Stimulated activated CD4-positive, alpha-beta T cell treated with anti-CD3 and anti-CD28 coated beads, Interleukin-4, amount 100 ng/mL, for 1 hour (primary cell): ENCODE measurements at places on chromosomes 11 and 22.

DNA sequence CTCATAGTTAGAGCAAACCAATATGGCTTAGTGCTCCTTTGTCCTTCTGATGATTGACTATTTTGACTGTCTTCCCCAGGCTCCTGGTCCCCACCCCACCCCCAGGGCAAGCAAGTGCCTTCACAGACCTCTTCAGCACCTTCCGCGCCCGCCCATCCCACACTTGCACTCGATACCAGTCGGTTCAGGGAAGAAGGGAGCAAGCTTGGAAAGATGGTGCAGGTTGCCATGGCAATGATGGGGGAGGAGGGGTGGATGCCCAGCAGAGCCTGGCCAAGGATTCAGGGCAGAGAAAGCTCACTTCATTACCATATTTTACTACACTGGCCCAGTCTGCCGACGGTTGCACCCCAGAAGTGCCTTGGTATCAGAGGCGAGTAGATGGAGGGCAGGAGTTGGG, 2.2 kb downstream of the TMEM132A start:
- no peak for DNase-seq

GRCh38 chr11:89015614-89016013, 50.2 kb downstream of the GRM5 start:
- DNase-seq: no peak

DNA sequence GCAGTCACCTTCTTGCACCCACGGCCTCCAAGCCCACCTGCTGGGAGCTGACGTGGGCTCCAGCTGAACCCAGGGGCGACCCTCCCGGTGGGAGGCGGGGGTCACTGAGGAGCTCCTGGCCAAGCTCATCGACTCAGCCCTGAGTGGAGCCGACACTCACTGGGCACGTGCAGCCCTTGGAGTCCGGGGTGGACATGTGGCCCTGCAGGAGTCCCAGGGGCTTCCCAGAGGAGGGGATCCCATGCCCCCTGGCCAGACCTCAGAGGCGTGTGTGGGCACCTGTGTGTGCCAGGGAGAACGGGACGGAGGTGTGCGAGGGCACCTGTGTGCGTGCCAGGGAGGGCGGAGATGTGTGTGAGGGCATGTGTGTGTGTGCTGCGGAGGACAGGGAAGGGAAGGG, 20.8 kb upstream of the BRSK2 start:
- DNase-seq: no peak

GRCh38 chr11:121240650-121241303, 51.8 kb upstream of the SC5D start:
- no peak for DNase-seq

DNA sequence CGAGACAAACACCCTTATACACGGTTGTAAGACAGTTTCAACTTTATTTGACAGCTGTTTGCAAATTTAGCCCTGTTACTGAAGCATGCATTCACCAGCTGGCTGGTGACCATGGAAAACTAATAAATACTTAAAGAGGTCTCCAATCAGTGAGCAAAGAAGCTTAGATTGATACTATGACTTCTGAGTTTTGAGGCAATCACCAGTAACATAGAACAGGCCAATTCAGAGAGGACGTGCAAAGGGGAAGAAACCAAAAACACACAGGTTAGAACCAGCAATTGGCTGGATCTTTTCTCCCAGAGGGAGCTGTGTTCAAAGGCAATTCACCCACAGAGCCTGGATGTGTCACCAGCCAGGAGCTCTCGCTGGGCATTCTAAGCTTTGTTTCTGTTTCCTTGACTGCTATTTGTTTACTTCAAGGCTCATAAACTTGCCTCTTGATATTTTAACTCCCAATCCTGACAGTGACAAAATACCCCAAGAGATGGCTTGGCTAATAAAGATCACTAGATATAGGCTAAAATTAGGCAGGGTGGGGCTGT, 113.6 kb upstream of the MTMR2 start:
- no peak for DNase-seq

GRCh38 chr22:30843245-30843644, 125.3 kb downstream of the MORC2 start:
- DNase-seq: no peak

GRCh38 chr22:18095101-18095805, 15.4 kb upstream of the TUBA8 start:
- DNase-seq: no peak

DNA sequence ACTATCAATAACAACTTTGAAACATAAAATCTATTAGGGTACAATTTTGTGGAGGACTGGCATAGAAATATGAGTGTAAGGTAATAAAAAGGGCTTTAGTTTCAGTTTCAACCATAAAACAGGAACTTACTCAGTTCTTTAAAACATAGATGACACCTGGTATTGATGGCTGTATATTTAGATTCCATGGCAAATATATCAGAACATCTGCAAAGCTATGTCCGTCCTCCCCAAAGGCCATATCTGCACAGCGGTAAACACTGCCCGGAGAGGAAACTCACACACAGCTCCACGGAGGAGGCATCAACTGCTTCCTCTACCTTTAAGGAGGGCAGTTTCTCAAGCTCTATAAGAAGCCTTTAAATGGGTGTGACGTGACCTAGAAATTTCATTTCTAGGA, 993.3 kb downstream of the BRD1 start:
- no peak for DNase-seq

GRCh38 chr22:27099946-27100722, 442.7 kb downstream of the MIAT start:
- no peak for DNase-seq

DNA sequence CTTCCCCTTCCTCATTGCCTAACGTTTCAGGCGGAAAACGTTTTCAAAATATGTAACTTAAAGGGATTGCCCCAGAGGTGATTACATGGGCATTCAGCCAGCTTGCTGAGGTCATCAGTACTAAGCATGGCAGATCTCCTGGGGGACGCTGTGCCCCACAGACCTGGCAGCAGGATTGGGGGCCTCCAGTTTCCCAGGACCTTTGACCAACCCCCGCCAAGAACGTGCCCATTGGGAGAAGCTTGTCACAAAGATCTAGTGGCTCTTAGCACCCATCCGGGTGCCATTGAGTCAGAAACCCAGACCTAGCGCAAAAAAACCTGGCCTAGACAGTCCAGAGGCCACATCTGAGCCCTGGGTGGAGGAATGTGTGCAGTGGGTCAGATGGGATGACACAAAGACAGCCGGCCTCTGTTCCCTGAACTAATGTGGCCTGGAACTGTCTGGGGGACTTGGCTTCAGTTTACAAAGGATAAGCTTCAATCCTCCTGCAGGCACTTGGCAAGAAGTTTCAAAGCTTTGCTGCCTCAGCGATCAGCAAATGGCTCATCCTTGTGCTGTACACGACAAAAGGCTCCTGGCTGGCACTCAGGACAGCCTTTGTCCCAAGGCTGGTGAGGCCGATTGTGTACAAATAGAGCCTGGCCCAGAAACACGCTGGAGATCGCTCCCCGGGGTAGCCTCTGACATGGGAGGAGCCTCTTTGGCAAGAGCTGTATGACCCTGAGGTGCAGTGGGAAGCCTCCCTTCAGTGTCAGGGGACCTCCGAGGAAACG, 9.5 kb downstream of the C1QTNF6 start:
- no peak for DNase-seq

- DNase-seq: no peak
Observed at GRCh38 chr11:11857769-11858168, 16.0 kb downstream of the USP47 start.

- DNase-seq: no peak
Observed at GRCh38 chr22:27577574-27577969, 224.0 kb downstream of the MN1 start.

- DNase-seq: peak; percentile 75
Observed at GRCh38 chr22:19941365-19942082, at the start of the genes COMT and TXNRD2. COMT (plus strand) TSS chr22:19941772; CDS start chr22:19962527, 20,755 bp downstream. TXNRD2 (minus strand) TSS chr22:19941818; CDS start chr22:19941803, 15 bp downstream.

DNA sequence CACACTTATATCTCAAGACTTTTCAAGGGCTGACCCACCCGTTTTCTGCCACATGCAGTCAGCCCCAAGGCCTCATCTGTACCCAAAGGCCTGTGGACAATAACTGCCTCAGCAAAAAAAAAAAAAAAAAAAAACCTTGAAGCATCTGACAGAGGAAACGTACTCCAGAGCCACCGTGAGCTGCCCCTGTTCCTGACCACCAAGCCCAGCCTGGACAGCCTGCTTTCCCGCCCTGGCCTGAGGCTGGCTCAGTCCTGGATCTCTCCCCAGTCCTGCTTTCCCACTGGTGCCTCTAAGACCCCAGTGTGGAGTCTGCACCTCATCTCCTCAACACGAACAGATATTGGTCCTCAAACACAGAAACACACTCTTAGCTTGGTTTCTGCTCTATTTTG, 66.5 kb downstream of the SLC35F2 start:
- no peak for DNase-seq

GRCh38 chr11:94834911-94835593, 66.9 kb downstream of the AMOTL1 start:
- no peak for DNase-seq

DNA sequence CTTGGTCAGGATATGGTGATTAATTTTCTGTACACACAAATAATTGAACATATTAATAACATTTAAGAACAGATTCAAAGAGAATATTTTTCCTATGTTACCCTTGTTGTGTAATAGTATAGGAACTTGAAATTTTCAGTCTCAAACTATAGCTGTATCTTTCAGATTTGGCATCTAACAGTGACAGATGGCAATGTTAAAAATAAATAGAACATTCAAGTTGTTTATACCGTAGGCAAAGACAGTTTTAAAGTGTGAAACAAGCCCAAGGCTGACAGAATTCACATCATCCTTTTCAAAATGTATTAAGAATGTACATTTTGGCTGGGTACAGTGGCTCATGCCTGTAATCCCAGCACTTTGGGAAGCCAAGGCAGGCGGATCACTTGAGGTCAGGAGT, 92.6 kb upstream of the TP53AIP1 start:
- DNase-seq: no peak

DNA sequence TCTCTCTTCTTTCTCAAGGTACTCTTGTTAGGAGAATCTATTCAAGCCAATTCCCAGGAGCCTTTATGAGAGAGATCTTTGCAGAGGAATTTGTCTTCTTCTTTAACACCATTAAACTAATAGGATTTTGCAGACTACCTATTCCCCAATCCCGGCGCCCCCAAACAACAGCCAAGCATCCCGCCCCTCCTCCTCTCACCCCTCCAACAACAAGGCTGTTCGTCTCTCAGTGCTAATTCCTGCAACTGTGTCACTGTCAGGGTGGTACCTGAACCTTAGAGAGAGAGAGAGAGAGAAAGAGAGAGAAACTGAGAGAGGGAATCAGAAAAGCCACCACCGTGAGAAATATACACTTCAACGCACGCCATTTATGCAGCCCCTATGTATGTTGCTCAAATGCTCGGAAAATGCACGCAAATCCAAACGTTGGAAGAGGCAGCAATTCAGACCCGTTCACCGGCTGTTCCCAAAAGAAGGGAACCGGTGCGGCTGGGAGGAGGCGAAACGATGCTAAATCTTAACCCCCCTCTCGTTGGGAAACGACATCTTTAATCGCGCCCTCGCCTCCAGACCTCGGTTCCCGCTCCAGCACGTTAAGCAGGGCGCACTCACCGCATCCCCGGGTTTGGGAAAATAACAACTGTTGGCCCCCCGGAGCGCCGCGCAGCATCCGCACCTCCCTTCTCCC, 961 bp downstream of the KCNA4 start:
- DNase-seq: no peak

DNA sequence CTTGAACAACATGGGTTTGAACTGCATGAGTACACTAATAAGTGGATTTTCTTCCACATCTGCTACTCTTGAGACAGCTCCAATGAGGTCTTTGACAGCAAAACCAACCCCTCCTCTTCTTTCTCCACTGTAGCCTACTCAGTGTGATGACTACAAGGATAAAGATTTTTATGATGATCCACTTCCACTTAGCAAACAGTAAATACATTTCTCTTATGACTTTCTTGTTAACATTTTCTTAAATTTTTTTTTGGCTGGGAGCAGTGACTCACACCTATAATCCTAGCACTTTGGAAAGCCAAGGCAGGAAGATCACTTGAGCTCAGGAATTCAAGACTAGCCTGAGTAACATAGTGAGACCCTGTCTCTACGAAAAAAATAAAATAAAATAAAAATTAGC, 9.9 kb upstream of the EIF4G2 start:
- no peak for DNase-seq

GRCh38 chr11:83280256-83280655, 5.9 kb downstream of the CCDC90B start:
- no peak for DNase-seq

- DNase-seq: no peak
Observed at GRCh38 chr11:128488471-128488870, 98.9 kb downstream of the ETS1 start.

DNA sequence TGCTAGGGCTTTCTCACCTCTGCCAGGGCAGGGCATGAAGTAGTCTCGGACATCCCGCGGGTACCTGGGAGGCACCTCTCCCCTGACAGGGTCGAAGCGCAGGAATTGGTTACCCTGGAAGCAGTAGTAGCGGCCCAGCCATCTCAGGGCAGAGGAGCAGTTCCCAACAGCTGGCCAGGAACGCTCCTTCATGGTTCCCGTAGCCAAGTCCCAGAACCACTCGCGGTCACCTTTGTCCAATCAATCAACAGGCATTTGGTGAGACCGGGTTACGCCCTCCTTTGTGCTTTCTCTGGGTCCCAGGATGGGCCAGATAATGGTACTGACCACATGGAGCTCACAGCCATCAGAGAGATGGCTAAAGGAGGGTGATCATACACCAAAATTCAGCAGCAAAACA, 3.4 kb downstream of the HPX start:
- no peak for DNase-seq

DNA sequence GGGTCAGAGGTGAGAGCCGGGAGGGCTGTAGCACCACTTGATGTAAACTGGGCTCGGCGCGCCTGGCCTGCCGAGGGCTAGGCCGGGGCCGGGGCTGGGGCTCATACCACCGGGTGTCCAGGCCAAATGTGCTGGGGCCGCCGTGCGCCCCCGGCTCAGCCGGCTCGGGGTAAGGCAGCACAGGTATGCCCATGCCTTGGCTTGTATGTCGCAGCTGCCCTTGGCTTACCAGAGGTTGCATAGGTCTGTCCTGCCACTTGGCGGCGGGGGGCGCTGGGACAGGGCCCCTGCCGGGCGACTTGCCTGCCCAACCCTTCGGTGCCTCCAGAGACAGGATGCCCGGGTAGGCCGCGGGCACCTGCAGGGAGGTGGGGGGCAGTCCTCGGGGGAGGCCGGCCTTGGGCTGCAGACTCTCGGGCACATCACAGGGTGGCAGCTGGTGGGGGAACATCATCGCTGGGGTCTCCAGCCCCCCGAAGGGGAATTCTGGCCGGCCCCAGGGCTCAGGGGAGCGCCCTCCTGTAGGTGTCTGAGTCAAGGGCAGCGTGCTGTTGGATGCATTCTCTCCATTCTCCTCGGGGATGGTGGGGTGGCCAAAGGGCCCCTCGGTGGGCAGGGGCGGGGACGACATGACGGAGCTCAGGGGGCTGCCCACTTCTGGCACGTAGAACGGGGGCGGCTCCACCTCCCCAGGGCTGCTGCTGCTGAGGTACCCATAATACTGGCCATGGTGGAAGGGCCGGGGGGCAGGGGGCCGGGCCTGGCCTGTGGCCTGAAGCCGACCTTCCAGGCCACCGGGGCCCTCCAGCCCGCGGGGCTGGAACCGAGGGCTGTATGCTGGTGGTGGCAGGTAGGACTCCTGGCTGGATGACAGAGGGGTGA, 36.4 kb downstream of the IGSF9B start:
- DNase-seq: no peak

DNA sequence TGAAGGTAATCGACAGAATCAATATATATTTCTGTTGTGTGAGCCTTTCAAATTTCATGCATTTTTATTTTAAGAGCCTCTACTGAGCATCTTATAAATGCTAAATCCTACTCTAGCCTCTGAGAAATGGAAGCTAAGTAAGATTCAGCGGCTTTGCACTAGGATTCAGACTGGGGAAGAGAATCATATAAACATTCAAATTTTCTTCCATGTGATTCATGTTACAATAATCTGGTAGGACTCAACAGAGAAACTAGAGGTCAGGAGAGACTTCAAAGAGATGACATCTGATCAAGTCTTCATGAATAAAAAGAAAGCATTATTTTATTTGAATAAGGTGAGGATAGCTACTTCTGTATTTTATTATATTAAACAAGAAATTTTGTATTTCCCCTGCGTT, 538.9 kb downstream of the DLG2 start:
- DNase-seq: no peak
